Renal pelvis (tissue), 12 donors: ENCODE measurements at places on chromosomes 12 and 14.

GRCh38 chr14:71651228-71651627 is 281.0 kb upstream of the RGS6 start:
- peak; percentile 66 for DNase-seq

DNA sequence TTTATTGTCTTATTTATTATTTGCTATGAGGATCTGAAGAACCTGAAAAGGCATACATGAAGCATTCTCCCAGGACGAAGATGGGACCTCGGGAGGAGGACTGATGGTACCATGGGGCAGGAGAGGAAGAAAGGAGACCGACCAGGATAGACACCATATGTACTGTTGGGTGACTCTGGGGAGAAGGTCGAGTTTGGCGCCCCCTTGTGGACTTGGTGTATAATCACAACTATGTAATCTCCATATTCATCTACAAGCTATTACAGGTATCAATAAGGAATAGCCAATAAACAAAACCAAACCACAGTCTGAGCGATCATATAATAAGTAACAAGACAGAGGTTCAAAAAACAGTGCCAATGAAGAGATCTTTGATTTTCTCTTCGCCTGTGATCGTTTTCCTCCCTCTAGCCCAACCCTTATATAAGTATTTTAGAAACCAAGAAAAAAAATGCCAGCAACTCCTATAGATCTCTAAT is 139.1 kb downstream of the SPTSSA start:
- no peak for DNase-seq

- no peak for DNase-seq
Observed at GRCh38 chr12:5467931-5468330, 36.0 kb downstream of the NTF3 start.

GRCh38 chr14:24508155-24508840 is at the start of gene CMA1:
CMA1 (minus strand) TSS chr14:24508265; CDS start chr14:24508235, 30 bp downstream.
- no peak for DNase-seq

DNA sequence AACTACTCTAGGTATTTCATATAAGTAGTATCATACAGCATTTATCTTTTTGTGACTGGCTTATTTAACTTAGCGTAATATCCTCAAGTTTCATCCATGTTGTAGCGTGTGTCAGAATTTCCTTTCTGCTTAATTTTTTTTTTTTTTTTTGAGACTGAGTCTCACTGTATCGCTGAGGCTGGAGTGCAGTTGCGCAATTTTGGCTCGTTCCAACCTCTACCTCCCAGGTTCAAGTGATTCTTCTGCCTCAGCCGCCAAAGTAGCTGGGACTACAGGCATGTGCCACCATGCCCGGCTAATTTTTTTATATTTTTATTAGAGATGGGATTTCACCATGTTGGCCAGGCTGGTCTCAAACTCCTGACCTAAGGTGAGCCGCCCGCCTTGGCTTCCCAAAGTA is 28.9 kb downstream of the PNMA1 start:
- DNase-seq = no peak

GRCh38 chr12:103333676-103334075 is 162.1 kb downstream of the C12orf42 start:
- DNase-seq = no peak

DNA sequence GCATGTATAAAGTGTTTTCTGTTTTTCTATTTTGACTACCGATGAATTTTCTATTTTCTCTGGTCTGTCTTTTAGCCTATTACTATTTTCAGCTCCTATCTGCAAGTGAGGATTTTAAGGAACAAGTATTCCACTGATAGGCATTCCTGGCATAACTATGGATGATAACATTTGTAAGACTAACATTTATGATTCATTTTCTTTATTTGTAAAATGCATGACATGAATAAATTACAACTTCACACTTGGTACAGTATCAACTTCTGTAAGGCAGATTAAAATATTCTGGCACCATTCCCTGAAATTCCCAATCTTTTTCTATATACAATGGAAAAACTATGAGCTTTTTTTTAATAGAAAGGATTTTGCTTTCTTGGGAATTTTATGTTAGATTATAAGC is 121.0 kb upstream of the GARIN2 start:
- no peak for DNase-seq

GRCh38 chr14:61033855-61034254 is 52.8 kb downstream of the SLC38A6 start:
- DNase-seq = no peak

DNA sequence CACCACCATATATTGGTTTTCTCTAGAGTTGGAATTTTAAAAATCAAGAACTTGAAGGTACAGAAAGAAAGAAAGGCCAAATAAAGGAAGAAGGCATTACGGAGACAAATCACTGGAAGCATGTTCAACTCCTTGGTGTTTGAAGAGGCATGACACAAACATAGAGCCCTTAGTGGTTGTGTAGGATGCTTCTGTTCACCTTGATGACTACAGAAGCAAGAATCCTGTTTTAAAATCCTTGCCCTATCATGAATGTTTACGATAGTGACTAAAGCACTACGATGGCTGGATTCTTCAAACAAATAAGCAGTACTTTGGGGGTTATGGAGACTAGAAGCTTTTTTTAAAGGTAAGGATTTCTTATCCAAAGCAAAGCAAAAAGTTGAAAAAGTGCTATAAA is 10.3 kb upstream of the ISM2 start:
- no peak for DNase-seq

- no peak for DNase-seq
Observed at GRCh38 chr14:94344389-94344788, 21.3 kb upstream of the SERPINA6 start.

DNA sequence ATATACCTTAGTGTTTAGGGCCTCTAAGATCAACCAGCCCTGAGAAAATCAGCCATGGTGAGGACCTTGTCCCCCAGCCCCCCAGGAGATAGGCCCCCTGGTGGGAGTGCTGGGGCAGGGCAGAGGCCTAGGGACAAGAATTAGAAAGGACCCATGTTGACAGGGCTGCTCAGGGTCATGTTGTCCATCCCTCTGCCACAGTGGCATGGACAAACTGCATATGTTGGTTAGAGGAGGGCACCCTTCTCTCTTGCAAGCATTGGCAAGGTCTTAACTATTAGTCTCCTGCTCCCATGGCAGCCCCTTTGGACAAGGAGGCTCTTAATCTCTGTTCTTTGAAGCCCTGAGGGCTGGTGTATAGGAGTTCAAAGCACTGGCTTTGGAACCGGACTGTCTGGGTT is 755 bp upstream of the PTPN6 start:
- no peak for DNase-seq

GRCh38 chr14:96502621-96503305 is 581 bp downstream of the PAPOLA start:
- peak; percentile 60 for DNase-seq

DNA sequence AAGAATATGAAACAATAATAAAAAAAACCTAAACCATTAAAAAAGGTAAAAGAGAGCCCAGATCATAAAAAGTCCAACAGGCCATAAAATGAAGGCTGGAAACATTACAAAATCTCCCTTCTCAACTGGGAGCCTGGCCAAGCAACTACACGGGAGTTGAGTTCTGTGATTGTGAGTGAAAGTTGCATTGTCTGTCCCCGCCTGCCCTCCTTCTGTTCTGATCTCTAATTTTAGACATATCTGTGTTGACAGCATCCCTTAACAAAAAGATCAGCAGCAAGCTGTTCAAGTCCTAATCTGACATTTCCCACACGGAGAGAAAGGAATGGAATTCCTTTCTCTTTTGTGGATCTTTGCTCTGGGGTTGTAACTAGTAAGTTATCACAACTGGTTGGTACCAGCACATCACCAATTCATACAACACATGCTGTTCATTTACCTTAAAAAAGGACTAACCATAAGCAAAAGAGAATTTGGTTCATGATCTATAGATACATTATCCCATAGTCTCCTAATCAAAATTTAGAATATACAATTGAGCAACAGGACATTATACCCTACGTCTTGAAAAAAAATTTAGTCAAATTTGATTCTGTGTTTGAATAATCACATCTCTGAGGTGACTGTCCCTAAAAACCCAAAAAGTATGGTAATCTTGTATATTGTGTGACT is 205.1 kb upstream of the GZMB start:
- DNase-seq = no peak

GRCh38 chr12:4015225-4016091 is 142.3 kb upstream of the PARP11 start:
- no peak for DNase-seq

GRCh38 chr12:62251609-62251958 is 8.6 kb upstream of the USP15 start:
- DNase-seq = no peak

DNA sequence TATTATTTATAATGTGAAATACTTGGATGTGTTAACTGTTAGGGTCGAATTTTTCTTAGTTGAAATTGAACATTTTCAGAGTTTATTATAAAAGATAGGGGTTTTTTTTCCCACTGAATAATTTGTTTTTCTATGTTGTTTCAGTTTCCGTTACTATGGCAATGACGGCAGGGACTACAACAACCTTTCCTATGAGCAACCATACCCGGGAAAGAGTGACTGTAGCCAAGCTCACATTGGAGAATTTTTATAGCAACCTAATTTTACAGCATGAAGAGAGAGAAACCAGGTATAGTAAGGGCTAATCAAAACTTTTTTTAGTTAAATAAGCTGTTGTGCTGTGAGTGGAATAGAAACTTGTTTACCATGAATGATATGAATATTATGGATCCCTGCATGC is 35.1 kb upstream of the BMAL2 start:
- no peak for DNase-seq

GRCh38 chr12:21337959-21338744 is 3.4 kb upstream of the SLCO1A2 start:
- no peak for DNase-seq

GRCh38 chr14:65847075-65847847 is 434.7 kb downstream of the FUT8 start:
- DNase-seq = no peak

DNA sequence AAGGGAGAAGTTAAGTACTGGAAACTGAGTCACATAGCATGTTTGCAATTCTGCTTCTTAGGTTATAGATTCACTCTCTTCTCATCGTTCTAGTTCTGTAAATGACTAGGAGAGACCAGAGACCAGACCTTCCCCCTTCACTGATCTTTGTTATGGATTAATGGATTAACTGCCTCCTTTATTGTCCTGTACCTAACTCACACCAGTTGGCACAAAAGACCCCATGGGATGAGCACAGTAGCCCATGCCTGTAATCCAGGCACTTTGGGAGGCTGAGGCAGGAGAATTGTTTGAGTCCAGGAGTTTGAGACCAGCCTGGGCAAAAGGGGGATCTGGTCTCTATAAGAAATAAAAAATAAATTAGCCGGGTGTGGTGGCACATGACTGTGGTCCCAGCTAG is 20.8 kb downstream of the BCAT1 start:
- DNase-seq = no peak

GRCh38 chr14:26067341-26067740 is 530.5 kb downstream of the NOVA1 start:
- no peak for DNase-seq

GRCh38 chr14:79542121-79542520 is 669.2 kb downstream of the DIO2 start:
- DNase-seq = no peak

- no peak for DNase-seq
Observed at GRCh38 chr14:93185349-93185720, 218 bp downstream of the LYSET start.

- DNase-seq = no peak
Observed at GRCh38 chr12:2312770-2313169, 260.0 kb downstream of the CACNA1C start.

GRCh38 chr12:12436831-12437345 is 80.0 kb downstream of the BORCS5 start:
- no peak for DNase-seq

DNA sequence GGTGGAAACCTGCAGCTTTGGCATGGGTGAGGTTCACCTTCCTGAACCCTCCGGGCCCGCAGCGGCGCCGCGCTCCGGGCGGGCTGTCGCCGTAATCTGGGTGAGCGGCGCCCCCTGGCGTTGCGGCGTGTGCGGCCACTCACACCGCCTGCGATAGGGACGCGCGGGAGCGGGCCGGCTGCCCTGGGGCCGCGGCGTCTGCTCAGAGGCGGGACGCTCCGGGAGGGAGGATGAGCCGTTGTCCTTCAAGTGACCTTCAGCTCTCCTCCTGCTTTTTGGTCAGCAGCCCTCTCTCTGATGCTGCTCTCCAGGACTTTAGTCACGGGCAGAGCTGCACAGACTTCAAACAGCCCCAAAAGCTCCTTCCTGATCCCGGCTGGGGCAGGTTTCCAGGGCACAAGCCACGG is 211.7 kb upstream of the FKBP4 start:
- DNase-seq = peak; percentile 45

DNA sequence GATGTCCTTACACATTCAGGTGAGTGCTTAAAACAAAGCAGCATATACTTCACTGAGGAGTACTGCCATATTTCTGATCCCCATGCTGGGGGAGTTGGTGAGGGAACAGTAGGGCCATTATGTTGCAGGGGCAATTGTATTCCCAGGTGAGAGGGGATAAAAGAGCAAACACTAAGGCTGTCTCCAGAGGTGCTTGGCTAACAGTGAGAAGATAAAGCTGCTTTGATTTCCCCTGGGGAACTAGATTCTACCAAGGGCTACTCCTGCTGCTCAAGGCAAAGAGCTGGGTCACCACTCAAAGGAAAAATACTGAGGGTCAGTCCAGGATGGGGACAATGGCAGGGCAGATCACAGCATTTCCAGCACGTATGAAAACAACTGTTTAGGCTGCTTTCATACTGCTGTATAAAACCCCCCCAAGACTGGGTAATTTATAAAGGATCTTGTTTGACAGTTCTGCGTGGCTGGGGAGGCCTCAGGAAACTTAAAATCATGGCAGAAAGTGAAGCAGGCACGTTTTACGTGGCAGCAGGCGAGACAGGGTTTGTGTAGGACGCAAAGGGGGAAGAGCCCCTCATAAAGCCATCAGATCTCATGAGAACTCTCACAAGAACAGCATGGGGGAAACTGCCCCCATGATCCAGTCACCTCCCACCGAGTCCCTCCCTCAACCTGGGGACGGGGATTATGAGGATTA is 47.8 kb upstream of the OR5AU1 start:
- DNase-seq = no peak

DNA sequence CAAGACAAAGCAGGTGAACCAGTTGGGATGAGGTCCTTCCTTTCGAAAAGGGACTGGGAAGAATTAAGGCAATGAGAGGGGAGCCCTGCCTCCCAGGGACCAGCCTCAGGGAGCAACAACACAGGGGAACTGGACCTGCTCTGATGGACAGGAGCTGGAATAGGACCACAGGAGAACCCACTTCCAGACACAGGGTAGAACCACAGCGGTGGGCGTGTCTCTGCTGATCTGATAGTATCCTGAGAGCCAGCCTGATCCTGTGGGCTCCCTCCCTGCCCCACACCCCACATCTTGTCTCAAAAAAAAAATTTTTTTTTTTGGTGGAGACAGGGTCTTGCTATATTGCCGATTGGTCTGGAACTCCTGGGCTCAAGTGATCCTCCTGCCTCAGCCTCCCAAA is 13.6 kb upstream of the PLEK2 start:
- DNase-seq = no peak

- no peak for DNase-seq
Observed at GRCh38 chr14:81980601-81981306, 447.1 kb upstream of the SEL1L start.

- DNase-seq = no peak
Observed at GRCh38 chr14:72901361-72901760, 7.5 kb upstream of the DPF3 start.

DNA sequence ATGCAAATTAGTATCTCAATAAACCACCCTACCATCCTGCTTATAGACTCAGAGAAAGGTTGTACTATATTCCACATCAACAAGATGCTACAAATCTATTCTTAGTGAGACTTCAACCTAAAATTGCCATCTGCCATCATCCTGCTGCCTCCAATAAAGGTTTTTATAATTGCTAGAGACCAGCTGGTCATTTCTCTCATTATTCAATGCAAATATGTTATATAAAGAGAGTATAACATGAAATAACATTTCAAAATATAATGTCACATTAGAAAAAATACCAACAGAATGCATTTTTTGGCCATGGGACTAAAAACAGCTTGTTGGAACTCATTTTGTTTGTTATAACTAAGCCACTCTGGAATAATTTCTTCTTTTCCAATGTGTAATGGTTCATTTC is 247.3 kb downstream of the LRIG3 start:
- no peak for DNase-seq
